BE2C (cell line): ENCODE measurements at places on chromosomes 11 and 22.

DNA sequence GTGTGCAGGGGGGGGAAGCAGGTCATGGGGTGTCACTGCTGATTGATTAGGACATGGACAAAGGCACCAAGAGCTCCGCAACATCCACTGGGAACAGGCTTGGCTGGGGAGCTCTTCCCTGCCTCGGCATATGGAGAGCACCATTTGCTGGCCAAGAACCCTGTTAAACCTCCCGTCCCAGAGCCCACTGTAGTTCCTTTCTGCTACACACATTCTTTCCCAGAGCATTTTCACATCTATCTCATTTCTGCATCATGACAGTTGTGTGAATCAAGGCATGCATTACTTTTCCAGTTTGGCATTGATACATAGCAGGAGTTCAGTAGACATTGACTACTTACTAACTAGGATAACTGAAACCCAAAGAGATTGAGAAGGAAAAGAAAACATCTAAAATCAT is 333.4 kb upstream of the B3GAT1 start:
- DNase-seq: no peak

GRCh38 chr11:45736424-45736823 is 68.5 kb upstream of the SLC35C1 start:
- DNase-seq: no peak

GRCh38 chr11:83235825-83236224 is 42.3 kb downstream of the ANKRD42 start:
- DNase-seq: no peak

- no peak for DNase-seq
Observed at GRCh38 chr11:114132417-114132816, 72.9 kb downstream of the ZBTB16 start.

- no peak for DNase-seq
Observed at GRCh38 chr11:2235588-2236326, 34.6 kb downstream of the ASCL2 start.

GRCh38 chr11:75939992-75940391 is 125.0 kb downstream of the UVRAG start:
- no peak for DNase-seq

GRCh38 chr11:56968524-56968923 is 20.2 kb upstream of the OR5AK2 start:
- DNase-seq: no peak

DNA sequence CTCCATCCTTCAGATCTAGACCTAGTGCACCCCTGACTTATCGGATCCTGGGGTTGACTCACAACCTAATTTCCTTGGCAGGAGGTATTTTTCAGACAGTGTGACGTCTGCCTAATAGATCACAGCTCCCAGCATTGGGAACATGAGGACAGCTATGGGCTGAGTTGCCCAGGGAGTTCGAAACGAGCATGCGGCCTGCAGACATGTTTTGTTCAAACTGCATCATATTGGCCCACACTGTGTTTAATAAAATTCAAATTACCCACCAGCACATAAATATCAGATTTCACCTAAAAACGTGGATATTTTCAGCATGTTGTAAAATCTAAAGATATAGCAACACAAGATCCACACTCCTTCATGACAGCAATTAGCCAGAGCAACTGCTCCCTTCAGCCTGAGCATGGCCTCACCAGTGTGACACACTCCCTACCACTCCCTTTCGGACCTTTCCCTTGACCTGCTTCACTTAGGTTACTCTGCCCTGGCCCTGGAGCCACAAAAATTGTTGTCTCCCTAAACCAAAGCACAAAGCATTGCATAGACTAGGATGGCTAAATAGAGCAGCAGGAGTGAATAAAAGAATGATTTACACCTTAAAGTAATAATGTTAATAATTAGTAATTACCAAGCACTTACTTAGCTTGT is 53.6 kb upstream of the USP47 start:
- DNase-seq: no peak

DNA sequence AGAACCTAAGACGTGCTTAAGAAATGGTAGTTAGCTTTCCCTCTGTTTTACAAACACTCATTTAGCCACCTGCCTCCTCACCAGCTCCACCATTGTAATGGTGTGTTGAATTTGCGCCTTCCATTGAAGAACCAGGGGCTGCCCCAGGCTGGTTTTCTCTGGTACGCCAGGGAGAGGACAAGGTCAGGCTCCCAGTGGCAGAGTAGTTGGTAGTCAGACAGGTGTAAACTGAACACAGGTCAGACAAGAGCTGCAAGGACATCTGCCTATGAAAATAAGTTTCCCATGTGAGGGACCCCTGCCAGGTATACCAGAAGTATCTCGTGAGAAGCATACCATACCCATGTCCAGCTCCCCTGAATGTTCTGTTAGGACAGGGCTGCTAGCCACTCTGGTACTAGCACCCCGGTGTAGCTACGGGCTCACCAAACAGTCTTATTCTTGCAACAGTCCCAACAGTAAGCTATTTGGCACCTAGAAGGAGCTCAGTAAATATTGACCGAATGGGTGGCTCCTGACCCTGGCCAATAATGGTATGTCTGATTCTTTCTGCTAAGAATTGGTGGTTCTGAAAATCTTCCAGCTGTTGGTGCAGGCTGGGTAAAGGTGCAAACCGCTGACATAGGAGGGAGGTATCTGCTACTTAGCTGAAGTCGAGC is 359.0 kb downstream of the LARGE1 start:
- DNase-seq: no peak

- DNase-seq: no peak
Observed at GRCh38 chr11:68741463-68741862, 9.9 kb downstream of the TESMIN start.

- no peak for DNase-seq
Observed at GRCh38 chr11:4084406-4085125, 10.0 kb upstream of the RRM1 start.

GRCh38 chr11:112156153-112156955 is 7.5 kb downstream of the IL18 start:
- no peak for DNase-seq

GRCh38 chr11:133697161-133697560 is 148.2 kb downstream of the SPATA19 start:
- no peak for DNase-seq

GRCh38 chr11:117973503-117973860 is 12.7 kb upstream of the IL10RA start:
- DNase-seq: no peak

- DNase-seq: no peak
Observed at GRCh38 chr11:11446967-11447366, 93.9 kb upstream of the CSNK2A3 start.

- DNase-seq: no peak
Observed at GRCh38 chr11:70423523-70424505, 25.5 kb downstream of the CTTN start.

GRCh38 chr11:94742665-94743064 is 25.5 kb upstream of the AMOTL1 start:
- DNase-seq: no peak

- no peak for DNase-seq
Observed at GRCh38 chr11:74282914-74283371, 28.5 kb downstream of the P4HA3 start.

DNA sequence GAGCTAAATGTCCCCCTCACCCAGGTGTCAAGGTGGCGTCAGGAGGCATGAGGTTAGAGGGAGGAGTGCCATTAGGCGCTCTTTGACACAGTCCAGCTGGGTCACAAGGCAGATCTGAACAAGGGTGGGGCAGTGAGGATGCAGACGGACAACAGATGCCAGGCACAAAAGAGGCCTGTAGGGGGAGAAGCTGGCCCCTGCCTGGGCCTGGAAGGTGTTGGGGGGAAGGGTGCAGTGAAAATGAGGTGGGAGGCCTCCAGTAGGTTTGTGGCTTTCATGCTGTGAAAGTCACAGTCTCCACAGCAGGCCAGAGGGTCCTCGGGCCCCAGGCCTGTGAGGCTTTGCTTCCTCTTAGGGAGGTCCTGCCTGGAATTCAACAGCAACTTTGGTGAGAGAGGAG is 85.0 kb upstream of the PLET1 start:
- DNase-seq: peak; percentile 15

GRCh38 chr11:12218909-12219308 is 108.5 kb downstream of the MICAL2 start:
- DNase-seq: no peak

GRCh38 chr11:76124905-76125770 is 81.2 kb downstream of the WNT11 start:
- no peak for DNase-seq

DNA sequence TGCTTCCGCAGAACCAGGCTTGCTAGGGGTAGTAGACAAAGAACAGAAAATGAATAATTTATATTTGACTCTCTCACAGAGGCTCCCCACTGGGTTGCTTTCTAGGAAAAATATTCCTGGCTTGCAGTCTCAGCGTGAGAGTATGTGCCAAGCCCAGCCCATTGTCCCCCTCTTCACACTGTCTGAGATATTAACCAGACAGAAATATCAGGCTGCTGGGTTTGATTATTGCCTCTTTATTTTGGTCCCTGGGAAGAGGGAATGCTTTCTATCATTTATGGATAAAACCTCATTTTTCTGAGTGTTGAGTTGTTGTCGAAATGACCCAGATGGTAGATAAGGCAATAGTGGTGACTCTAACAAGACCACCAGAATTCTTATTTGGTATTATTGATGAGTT is 367.9 kb downstream of the METTL15 start:
- no peak for DNase-seq

DNA sequence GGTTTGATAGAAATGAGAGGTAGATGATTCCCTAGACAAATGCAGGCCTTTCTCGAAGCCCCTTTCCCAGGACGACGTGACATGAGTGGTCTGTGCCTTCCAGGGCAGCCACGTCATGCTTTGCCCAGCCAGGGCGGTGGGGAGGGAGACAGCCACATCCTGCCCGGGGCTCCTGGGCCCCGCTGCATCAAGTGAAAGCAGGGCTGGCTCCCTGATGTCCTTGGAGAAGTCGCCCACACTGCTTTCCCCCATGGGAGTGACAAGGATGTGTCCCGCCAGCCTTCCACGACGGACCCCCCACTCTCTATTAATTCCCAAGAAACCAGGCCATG is 13.2 kb downstream of the PPARA start:
- DNase-seq: no peak

DNA sequence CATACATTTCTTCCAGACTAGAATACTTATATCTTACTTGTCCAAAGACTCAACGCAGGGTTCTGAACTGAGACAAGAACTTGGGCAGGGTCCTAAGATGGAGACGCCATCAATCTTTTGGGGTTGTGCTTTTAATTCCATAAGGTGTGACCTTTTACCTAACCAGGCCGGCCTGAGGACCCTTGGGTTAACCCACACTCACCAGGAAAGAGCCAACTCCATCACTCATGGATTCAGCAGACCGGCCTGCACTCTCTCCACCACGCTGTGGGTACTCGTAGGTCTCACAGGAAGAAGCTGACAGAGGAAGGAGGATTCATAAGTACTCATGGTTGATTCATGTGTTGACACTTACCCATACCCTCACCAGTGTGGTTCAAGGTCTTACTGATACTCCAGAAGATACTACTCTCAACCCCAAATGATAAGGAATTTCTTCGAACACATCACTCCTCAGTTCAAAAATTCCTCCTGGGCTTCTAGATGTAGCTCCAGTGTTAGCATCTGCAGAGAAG is 36.2 kb downstream of the USP35 start:
- DNase-seq: no peak

GRCh38 chr11:69698362-69698761 is 5.5 kb downstream of the FGF19 start:
- DNase-seq: no peak

- DNase-seq: peak; percentile 11
Observed at GRCh38 chr11:58629857-58630256, 7.4 kb downstream of the CNTF start.

GRCh38 chr11:99368583-99368982 is 347.8 kb downstream of the CNTN5 start:
- DNase-seq: no peak

DNA sequence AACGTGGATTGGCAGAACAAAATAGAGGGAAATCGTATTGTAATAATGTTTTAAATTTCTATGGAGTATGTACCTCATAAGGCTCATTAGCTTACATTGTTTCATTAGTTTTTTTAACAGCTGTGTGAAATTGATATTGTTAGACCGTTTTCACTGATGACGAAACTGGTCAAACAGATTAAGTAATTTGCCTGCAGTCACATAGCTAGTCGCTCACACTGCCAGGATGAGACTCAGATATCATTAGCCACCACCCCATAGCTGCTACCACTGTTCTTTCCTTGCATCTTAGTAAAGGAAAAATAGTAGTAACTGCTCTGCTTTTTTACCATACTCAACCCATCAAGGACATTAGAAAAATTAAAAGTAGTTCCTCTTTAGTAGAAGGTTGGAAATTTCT is 64.0 kb downstream of the DKK3 start:
- no peak for DNase-seq

DNA sequence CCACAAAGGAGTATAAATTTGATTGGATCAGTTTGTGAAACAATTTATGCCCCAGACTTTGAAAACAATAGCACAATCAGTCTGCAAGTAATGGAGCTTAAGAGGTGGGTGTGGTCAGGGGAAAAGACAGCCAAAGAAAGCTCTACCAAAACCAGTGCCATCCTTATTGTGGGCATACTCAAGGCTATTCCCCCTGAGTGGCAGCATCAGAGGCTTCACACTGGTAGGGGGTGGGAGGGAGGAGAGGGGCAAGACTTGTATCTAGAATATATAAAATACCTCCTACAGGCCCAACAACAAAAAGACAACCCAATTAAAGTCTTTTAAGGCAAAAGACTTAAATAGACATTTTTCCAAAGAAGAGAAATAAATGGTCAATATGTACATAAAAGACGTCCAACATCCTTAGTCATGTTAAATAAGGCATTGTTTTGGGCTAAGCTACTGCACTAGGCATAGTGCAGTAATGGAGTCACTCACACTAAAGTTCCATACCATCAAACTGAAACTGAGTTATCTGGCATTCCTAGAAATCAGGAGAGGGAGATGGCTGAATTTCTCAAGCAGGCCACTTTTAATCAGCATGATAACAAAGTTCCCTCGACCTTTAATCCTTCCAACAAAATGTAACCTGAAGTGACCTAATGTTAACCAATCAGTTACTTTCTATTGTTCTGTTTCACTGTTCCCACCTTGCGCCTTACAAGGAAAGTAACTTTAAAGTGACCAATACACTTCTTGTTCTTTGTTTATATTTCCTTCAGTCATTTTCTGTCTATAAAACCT is 24.8 kb downstream of the NARS2 start:
- no peak for DNase-seq

DNA sequence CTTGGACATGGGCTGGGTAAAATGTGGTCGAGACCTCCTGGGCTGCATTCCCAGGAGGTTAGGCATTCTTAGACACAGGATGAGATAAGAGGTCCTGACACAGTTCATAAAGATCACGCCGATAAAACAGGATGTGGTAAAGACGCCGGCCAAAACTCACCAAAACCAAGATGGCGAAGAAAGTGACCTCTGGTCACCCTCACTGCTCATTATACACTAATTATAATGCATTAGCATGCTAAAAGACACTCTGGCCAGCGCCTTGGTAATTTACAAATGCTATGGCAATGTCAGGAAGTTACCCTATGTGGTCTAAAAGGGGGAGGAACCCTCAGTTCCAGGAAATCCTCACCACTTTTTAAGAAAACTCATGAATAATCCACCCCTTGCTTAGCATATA is 983.3 kb downstream of the OPCML start:
- no peak for DNase-seq

- no peak for DNase-seq
Observed at GRCh38 chr11:46050003-46050461, 71.2 kb downstream of the PHF21A start.

GRCh38 chr22:20227363-20227762 is 40.8 kb downstream of the RTN4R start:
- no peak for DNase-seq

- DNase-seq: no peak
Observed at GRCh38 chr11:119282495-119282894, 34.4 kb downstream of the MCAM start.
